ENCODE measurements at places on chromosomes 2 and 18. TPM values are rescaled to one million over a fixed set of nuclear protein-coding genes. Genes with fewer than 3 reads are reported as not detected.

The FAHD2A gene
- 18.3 TPM for total RNA-seq

The RIT2 gene
- not detected for total RNA-seq

The ASIC4 gene
- total RNA-seq, result not detected

The RESP18 gene
- total RNA-seq, result not detected

The STK17B gene
- 31.8 TPM for total RNA-seq

The ZNF385B gene
- total RNA-seq, result 2.0 TPM

- DNase-seq, result no peak
These were observed 61.6 kb downstream of the AAK1 start for GRCh38 chr2:69581774-69582581.

- DNase-seq, result no peak
These were observed 157.5 kb downstream of the ZEB2 start for GRCh38 chr2:144362401-144362800.

DNA sequence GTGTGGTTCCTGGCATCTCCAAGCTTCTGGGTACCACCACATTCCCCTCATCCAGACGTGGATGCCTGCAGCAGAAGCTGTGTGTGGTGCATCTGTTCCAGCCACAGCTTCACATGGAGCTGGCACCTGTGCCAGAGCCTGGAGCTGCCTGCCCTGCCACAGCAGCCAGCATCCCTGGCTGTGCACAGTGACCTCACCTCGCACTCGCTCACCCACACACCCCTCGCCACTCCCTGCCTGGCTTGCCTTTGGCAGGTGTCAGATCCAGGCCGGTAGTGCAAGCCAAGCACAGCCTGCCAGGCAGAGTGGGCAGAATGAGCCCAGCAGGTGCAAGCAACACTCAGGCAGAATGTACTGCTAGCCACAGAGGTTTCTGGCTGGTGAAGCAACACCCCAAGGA lies 59.9 kb upstream of the DYNC1I2 start:
- no peak for DNase-seq

- no peak for DNase-seq
These were observed 76.4 kb downstream of the SKA1 start for GRCh38 chr18:50451100-50451842.

GRCh38 chr2:110690083-110690965 lies 12.5 kb upstream of the BUB1 start:
- no peak for DNase-seq

DNA sequence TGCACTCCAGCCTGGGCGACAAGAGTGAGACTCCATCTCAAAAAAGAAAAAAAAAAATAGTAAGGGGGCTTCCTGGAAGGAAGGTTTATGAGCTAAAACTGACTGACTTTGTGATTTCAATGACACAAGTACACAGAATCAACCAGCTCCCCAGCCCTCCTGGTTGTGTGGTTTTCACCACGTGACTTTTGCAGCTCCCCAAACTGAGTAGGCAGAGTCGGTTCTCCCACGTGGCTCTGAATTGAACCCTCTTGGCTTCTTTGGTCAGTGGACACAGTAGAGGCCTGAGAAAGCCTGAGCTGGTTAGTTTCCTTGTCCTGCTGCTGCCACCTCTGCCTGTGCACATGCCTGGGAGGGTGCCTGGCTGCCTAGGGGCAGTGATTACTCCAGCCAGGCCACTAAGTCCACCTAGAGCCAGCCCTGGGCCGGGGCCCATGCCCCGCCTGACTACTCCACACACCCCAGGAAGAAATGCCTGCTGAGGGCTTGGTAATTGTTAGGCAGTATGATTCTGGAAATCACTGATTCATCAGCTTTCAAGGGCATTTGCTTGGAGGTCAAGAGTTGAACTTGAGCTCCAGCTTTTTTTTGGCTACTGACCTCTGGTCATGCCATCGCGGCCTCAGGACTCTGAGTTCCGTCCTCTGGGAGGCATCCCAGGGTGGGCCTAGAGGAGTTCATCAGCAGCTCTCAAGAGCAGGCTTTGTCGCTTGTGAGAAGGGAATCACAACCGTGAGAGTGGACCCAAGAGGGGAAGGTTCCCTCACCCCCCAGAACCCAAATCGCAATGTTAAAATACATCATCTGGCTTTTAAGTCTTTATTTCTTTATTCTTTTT lies 431.9 kb upstream of the HS6ST1 start:
- no peak for DNase-seq

- no peak for DNase-seq
These were observed at the start of gene AFF3 for GRCh38 chr2:100142393-100142792. AFF3 (minus strand) TSS chr2:100142590; CDS start chr2:100104454, 38,136 bp downstream.
